ENCODE measurements at places on chromosomes 2 and 18.

- DNase-seq: no peak
Measured at GRCh38 chr2:11530864-11531465, 2.9 kb upstream of the GREB1 start.

GRCh38 chr2:15919716-15920434 is 20.5 kb upstream of the MYCN start:
- no peak for DNase-seq

- no peak for DNase-seq
Measured at GRCh38 chr2:119119076-119119785, 39.3 kb downstream of the C1QL2 start.

DNA sequence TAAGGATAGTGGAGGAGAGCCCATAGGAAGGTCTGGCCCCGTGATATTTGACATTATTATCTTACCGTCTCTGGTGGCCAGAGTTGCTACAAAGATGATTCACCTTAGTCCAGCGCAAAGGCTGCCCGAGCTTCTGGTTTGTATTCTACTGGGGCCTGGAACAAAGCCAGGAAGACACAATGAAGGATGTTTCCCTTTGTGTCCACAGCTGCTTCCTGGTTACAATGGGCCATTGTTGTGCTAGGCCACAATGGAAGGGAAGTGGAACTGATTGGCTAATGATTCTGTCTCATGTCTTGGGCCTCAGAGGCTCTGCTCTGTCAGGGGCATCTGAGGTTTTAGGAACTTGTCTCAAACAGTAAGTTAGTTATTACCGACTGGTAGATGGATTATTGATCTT is 132.2 kb downstream of the TDRD15 start:
- DNase-seq: no peak

GRCh38 chr2:205681401-205682238 is 681 bp upstream of the NRP2 start:
- no peak for DNase-seq

- DNase-seq: no peak
Measured at GRCh38 chr2:19769513-19769912, 132.3 kb downstream of the TTC32 start.

- DNase-seq: no peak
Measured at GRCh38 chr2:172058660-172059059, 26.6 kb upstream of the DLX1 start.

DNA sequence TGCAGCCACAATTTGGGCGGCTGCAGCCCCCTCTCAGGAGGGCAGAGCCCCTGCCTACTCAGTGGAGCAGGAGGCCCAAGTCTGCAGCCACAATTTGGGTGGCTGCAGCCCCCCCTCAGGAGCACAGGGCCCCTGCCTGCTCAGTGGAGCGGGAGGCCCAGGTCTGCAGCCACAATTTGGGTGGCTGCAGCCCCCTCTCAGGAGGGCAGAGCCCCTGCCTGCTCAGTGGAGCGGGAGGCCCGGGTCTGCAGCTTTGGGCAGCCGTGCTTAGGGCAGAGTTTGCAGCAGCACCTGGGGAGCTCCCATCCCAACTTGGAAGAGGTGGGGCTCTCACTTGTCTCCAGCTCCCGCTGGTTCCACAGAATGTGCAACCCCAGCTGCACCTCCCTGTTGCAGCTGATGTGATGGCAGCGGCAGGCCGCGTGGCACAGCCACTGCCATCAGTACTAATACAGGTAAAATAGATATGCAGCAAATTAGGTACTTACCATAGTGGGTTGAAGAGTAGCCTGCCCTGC is 99.4 kb downstream of the TWIST2 start:
- DNase-seq: no peak

- DNase-seq: no peak
Measured at GRCh38 chr2:61371027-61371426, 99.9 kb downstream of the USP34 start.

- DNase-seq: no peak
Measured at GRCh38 chr2:29562896-29563295, 358.5 kb downstream of the ALK start.

DNA sequence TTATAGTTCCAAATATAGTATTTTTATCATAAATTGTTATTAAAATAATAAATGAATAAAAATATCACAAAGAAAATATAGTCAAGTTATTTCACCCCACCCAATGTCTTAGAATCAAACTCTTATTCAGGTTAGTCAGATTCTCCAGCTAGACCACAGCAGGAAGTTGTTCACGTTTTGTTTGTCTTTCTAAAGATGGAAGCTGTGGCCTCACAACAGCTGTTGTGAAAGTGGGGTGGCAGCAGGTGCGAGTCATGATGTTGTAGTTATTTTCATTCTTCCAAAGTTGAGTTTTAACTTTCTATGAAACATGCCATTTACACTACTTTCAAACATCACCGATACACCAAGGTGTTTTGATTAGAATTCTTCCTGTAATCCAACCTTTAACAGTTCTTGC is 272.9 kb downstream of the SLC8A1 start:
- no peak for DNase-seq

DNA sequence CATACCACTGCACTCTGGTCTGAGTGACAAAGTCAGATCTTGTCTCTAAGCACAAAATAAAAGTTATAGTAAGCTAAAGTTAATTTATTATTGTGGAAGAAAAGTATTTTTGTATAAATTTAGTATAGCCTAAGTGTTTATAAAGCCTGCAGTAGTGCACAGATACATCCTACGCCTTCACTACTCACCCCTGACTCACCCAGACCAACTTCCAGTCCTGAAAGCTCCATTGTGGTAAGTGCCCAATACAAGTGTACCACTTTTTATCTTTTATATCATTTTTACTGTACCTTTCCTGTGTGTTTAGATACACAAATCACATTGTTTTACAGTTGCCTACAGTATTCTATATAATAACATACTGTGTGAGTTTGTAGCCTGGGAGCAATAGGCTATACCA is 57.5 kb downstream of the UBE2E3 start:
- DNase-seq: no peak

GRCh38 chr2:170582751-170583463 is 132.2 kb upstream of the SP5 start:
- no peak for DNase-seq
